ENCODE measurements at places on chromosomes 16 and 17. TPM values are rescaled to one million over a fixed set of nuclear protein-coding genes. Genes with fewer than 3 reads are reported as not detected.

Gene MPP3
- 2.0 TPM for total RNA-seq

GRCh38 chr16:27966756-27967155, 96.8 kb downstream of the GSG1L start:
- DNase-seq = no peak

DNA sequence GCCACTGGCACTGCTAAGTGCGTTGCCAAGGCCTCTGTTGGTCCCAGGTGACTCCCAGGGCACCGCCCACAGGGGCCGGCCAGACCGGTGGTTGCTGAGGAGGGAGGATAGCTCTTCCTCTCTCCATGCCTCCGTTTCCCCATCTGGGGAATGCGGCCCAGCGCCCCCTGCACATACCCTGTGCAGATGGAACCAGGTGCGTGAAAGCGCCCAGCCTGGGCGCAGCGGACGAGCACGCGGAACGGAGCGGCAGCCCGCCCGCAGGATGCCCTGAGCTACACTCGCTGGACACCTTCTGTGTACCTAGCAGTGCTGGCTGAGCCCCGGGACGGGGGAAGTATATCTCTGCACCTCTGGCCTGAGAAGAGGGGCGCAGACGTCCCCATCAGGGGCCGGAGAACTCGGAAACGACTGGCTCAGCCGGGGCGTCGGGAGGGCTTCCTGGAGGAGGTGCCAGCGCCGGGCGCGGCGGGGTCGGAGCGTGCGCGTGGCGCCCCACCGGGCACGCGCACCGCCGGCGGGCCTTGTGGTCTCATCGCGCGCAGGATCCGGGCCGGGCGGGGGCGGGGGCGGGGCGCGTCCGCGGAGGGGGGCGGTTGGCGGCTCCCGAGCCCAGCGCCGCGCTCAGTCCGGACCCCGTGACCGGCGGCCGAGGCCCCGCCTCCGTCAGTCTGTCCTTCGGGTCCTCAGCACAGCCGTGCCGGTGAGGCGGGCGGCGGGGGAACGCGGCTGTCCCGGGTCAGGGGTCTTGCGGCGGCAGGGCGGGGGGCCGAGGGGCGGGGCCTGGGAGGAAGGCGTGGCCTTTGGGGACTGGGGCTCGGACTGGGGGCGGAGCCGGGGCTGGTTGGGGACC, at the start of the genes CCDC78 and HAGHL:
TSS of gene CCDC78 (minus strand) at position 6 of the 853 bp plus-strand sequence. CDS start 76 bp downstream, outside the sequence.
TSS of gene HAGHL (plus strand) at position 669 of the 853 bp plus-strand sequence. CDS start 404 bp downstream, outside the sequence.
- DNase-seq = no peak

Gene TOX3
- total RNA-seq = 1.3 TPM

Gene PPP1R1B
- total RNA-seq = 0.60 TPM

- DNase-seq = no peak
Observed at GRCh38 chr16:20114356-20114755, 40.7 kb upstream of the GPR139 start.

Gene SLC5A11
- total RNA-seq = 1.1 TPM

DNA sequence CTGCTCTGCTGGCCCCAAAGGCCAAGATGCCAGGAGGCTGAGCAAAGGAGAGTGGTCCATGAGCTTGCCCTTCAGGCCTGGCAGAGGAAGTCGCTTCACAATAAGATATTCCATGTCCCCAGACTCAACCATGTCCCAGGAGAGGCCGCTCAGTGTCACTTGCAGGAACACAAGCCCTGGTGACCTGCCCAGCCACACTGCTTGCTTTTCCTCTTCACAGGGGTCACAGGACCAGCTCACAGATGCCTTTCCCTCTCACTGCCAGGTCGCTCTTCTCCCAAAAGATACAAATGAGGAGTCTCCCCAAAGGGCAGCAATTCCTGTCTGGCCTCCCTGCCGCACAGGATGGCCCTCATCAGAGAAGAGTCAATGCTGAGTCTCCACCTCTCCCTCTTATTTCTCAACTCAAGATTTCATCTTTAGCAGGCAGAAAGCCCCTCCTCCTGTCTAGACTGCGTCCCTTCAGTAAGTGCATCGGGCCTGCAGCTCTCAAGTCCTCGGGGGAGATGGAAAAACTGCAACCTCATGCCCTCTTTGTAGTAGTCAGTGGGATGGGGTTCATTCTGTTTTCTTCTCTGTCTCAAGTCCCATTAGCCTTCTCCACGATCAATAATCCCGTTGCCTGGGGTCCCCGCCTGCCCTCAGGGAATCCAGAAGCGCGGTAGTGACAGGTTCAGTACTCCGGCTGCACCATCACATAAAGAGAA, 5.0 kb downstream of the JUP start:
- no peak for DNase-seq

- DNase-seq = no peak
Observed at GRCh38 chr16:59148769-59149155, 414.6 kb upstream of the GOT2 start.

Gene ABCC6
- total RNA-seq = 128 TPM

DNA sequence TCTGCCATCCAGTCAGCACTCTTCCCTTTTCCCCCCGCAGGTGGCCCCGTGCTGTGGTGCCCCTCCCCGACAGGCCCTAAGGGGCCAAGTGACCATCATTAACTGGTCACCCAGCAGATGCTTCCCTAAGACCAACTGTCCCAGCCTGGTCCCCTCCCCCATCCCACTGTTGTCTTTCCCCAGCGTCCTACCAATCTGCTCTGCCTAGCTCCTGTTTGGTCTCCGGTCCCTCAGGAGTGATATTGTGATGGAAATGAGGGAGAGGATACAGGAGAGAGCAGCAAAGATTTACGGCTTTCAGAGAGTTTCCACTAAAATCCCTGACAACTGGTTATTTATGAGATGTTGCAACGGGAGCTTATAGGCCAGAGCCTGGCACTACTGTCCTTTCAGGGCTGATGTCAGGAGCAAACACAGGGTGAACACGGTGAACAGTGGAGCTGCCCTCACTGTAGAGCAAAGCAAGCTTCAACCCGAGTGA, 1.4 kb upstream of the TTLL6 start:
- no peak for DNase-seq

Gene SPEM1
- total RNA-seq = not detected

GRCh38 chr17:78125976-78126894, 2.3 kb downstream of the TMC6 start:
- no peak for DNase-seq
